Left colon (tissue), 2 donors: ENCODE measurements at places on chromosomes 4 and X.
A peak's percentile ranks its signal among the peaks of the same experiment; 100 is the strongest.

GRCh38 chrX:108494406-108495090, 54.9 kb downstream of the COL4A5 start:
- DNase-seq, result no peak

DNA sequence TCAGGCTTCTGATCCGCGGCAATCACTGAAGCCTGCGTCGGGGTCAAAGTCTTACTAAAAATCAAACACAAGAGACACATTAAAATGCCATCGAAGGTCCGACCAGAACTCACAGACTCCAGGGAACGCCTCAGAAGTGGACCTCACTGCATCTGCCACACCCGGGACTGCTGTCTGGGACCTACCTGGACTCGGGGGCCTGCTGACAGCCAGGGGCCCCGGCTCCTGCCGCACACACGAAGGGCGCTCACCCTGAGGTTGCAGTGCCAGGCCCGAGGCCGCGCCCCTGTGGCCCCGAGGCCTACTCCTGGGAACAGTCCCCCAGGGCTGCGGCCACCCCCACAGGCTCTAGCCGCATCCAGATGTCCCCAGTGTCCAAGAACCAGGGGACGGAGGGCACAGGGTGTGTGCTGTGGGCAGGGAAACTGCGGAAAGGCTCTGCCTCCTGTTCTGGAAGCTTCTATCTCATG, 7.4 kb downstream of the CTBP1 start:
- DNase-seq, result peak; percentile 26

GRCh38 chr4:119865389-119865788, 201.3 kb downstream of the MAD2L1 start:
- DNase-seq, result no peak

GRCh38 chrX:105299286-105299685, 78.8 kb upstream of the TEX13A start:
- DNase-seq, result no peak

DNA sequence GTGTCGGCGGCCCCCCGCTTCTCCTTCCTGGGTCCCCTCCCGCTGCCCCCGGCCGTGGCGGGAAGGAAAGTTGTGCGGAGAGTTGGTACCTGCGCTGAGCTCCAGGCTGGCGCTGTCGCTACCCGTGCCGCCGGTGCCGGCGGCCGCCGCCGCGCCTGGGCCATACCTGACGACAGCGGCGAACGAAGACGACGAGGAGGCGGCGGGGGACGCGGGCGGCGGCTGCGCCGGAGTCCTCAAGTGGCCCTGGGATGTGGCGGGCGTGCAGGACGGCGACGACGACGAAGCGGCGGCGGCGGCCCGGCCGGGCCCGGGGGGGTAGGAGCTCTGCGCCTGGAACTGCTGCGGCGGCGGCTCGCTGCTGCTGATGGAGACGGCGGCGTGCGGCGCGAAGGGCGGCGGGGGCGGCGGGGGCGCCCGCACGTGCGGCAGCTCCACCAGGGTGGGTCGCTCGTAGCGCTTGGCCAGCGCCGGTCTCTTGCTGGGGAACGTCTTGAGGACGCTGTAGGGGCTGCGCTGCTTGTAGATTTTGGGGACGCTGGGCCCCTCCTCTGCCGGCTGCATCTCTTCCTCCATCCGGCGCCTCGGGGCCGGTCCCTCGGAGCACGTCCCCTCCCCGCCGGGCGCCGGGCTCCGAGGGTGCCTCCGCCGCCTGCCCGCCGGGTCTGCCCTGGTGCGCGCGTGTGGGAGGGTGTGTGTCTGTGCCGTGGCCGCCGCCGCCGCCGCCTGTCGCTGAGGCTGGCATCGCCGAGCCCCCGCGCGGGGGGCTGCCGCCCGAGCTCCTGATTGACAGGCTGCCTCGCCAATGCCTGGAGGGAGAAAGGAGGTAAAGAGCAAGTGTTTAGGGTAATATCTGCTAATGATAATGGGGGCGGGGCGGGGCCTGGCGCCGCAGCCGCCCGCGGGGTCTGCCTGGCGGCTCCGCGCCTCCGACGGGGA, 618 bp downstream of the BEND4 start:
- DNase-seq, result no peak

- DNase-seq, result peak; percentile 12
Observed at GRCh38 chr4:54066718-54067129, 2.3 kb upstream of the CHIC2 start.

DNA sequence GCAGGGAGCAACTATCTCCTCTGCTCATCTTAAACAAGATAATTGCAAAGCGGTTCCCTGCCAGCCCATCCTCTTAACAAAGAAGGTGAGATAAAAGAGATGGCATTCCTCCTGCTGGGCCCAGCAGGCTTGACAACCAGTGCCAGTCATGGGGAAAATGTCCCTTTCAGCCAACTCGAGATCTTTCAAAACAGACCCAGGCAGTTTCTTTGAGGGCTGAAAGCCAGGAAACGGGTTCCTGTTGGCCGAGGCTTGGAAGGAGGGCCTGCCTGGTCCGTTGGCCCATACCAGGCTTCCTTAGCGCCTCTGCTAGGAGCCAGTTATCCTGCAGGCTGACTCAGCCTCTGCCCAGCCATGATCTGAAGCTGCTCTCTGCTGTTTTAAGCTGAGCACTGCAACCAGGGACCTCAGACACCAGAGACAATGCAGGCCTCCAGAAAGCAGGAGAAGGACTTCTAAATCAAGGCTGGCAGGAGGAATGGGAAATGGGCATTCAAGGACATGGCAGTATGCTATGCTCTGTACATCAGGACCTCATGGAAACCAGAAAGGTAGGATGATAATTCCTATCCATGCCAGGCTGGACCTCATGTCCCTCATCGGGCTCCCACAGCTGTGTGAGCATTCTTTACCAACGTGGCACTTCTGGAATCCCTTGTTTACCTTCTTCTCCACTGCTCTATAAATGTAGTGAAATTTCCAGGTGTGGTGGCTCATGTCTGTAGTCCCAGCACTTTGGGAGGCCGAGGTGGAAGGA, 42.4 kb upstream of the SLC2A9 start:
- DNase-seq, result peak; percentile 57
